ENCODE measurements at places on chromosomes 3 and 15.

GRCh38 chr3:140834266-140835037, 107.2 kb upstream of the SLC25A36 start:
- DNase-seq = no peak

DNA sequence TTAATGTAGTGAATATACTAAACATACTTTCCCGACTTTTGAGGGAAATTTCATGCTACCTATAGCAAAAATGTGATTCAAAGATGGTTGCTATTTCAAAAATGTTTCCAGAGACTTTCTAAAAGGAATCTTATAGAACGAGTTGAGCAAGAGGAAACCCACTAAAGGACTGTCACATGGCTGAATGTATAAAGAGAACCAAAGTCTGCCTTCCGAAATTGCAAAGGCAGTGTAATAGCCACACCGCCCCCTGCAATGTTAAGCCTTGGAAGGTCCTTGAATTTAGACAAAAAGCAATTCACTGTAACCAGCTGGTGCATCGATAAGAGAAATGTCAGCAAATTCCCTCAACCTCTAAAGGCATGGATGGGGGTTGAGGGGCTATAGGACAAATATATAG, 142.8 kb downstream of the CHL1 start:
- DNase-seq = no peak

- no peak for DNase-seq
These were observed 24.5 kb downstream of the CCR9 start for GRCh38 chr3:45910892-45911291.

- DNase-seq = no peak
These were observed 39.6 kb upstream of the LAMP3 start for GRCh38 chr3:183202004-183202722.

Data from NCI-H524 (cell line).